Posterior vena cava (tissue), 2 donors: ENCODE measurements at places on chromosomes 6 and 20. TPM values are rescaled to one million over a fixed set of nuclear protein-coding genes. Genes with fewer than 3 reads are reported as not detected.

The DEFB132 gene
- total RNA-seq = not detected

The EFHC1 gene
- total RNA-seq = 13.5 TPM

The PPP1R11 gene
- 53.4 TPM for total RNA-seq

The SEMG1 gene
- not detected for total RNA-seq

The COL9A1 gene
- not detected for total RNA-seq

The DBNDD2 gene
- total RNA-seq = 141 TPM

The KHDC1L gene
- total RNA-seq = not detected

The BMP5 gene
- 0.32 TPM for total RNA-seq

DNA sequence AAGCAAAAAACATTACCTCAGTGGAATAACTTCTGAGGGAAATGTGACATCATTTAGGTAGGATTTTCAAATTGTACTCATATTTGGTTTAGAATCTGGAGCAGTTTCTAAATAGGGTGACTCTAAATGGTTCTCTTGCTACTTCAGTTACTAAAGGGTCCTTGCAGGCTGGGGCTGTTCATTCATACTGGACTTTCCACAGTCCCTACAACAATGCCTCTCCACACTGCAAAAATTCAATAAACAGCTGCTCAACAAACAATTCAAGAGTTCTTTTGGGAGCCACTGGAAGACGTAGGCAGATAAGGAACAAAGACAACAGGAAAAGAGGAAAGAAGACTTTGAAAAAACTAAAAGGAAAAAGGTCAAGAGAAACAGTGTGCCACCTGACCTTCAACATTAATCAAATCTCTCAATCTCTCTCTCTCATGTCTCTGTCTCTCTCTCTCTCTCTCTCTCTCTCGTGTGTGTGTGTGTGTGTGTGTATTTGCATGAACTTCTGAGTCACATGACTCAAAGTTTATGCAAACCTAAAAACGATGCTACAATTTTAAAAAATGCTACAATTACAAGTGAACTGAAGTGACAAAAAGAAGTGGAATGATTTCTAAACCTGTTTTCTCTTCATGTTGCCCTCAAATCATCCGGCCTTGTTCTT lies 14.5 kb downstream of the NOL7 start:
- DNase-seq = no peak

DNA sequence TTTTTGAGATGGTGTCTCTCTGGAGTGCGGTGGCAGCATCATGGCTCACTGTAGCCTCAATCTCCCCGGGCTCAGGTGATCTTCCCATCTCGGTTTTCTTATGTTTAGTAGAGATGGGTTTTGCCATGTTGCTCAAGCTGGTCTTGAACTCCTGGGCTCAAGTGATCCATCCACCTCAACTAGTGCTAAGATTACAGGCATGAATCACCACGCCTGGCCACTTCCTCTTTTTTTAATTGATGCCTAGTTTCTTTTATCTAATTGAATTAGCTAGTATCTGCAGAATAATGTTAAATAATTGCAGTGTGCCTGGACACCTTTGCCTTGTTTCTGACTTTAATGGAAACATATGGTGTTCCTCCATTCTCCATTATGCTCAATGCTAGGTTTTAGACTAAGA lies 38.4 kb upstream of the SLC22A16 start:
- DNase-seq = no peak

GRCh38 chr6:75748743-75749538 lies at the start of gene MYO6:
TSS of gene MYO6 (plus strand) at chr6:75749239. CDS start at chr6:75817548, 68,309 bp downstream.
- peak; percentile 91 for DNase-seq

GRCh38 chr6:82217018-82217586 lies 30.4 kb downstream of the IBTK start:
- DNase-seq = no peak

- DNase-seq = no peak
Measured at GRCh38 chr6:33791620-33792019, 2.7 kb upstream of the LEMD2 start.

DNA sequence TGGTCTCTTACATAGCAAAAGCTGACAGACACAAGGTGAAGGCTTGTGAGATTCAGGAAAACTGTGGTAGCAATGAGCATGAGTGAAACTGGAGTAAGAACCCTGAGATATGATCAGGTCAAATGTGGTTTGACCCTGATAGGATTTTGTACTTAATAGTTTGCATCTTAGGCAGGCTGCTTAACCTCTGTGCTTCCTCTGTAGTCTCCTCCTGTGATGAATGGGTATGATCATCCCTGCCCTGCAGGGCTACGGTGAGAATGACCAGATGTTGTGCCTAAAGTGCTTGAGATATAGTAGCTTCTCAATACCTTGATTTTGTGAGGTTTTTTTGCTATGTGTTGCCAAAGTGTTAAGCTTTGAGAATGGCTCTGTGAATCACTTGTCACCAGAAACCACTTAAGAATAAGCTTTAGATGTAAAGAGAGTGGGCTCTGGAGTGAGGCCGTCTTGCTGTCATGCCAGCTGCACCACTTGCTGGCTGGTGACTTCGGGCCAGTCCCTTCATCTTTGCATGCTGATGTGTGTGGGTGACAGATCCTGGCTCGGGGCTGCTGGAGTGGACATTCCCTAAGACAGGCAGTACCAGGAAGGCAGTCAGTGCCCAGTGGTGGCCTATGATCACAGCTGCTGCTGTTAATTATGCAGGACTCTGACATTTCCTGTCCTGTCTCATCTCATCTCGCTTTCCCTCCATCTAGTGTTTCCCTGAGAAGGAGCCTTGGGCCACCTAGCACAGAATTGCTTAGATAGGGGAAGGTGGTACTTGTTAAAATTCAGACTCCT lies 254.7 kb downstream of the NFATC2 start:
- peak; percentile 9 for DNase-seq

DNA sequence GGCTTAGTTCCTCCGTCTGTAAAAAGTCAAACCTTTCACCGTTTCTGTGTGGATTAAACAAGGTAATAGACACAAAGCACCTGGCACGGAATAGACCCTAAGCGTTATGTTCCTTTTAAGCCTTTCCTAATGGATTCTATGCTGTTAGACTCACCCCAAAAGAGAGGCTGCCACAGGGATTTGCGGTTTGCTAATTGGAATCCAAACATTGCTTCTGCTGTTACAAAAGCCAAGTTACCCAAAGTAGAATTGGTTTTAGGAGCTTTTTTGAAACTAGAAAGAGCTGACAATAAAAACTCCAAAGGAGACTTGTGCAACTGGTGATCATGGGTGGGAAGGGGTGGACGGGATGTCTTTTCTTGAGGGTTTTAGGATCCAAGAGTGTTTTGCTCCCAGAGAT lies 178.0 kb downstream of the BMP7 start:
- DNase-seq = peak; percentile 3

- DNase-seq = peak; percentile 66
Measured at GRCh38 chr20:48530957-48531356, 296.8 kb downstream of the PREX1 start.

DNA sequence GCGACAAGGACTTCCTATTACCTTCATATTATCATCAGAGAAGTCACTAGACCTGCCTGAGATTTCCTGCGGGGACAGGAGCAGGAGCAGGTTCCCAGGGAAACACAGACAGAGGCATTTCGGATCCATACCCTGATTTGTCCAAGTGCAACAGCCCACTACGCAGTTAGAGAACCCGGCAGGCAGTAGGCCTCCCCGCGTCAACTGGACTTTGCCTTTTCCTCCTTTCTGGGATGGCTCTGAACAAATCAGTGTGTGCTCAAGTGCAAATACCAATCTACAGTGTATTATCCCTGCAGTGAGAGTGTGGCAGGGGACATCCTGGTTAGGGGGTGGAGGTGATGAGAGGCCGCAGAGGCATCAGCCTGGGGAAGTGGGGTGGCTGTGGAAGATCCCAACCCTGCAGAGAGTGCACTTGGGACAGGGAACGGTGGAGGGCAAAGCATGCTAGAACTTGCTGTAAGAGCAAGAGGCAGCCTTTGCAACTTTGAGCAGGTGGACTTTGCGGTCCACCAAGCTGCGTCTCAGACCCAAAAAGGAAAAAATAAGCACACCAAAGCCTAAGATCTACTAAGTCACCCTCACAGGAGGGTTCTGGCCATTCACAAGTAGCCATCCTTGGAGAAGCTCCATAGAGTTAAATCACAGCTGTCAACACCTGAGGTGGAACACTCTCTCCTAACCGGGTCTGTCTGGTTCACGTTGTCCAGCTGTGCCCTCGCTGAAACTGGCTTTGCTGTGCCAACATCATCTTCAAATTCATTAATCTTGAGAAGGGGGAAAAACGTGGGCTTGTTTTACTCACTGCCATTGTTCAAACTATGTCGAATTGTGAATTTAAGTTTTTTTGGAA lies 159.1 kb downstream of the ZDHHC14 start:
- DNase-seq = no peak

GRCh38 chr20:53693262-53693871 lies 99.7 kb upstream of the ZNF217 start:
- DNase-seq = no peak

DNA sequence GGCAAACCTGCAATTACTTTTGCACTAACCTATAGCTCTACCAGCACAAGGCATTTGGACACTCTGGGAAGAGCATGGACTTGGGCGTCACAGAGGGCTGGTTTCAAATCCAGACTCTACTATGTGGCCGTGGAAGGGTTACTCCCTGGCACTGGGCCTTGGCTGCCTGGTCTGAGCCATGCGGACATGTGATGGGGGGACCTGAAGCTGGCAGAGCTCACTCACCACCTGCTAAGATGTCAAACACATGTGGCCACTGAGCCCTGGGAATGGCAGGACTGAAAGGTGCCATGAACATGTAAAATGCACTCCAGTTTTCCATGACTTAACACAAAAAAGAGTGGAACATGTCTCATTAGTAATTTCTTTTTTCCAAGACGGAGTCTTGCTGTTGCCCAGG lies 23.7 kb downstream of the VSTM2L start:
- no peak for DNase-seq

GRCh38 chr20:34891166-34892062 lies 15.0 kb downstream of the ACSS2 start:
- DNase-seq = no peak

DNA sequence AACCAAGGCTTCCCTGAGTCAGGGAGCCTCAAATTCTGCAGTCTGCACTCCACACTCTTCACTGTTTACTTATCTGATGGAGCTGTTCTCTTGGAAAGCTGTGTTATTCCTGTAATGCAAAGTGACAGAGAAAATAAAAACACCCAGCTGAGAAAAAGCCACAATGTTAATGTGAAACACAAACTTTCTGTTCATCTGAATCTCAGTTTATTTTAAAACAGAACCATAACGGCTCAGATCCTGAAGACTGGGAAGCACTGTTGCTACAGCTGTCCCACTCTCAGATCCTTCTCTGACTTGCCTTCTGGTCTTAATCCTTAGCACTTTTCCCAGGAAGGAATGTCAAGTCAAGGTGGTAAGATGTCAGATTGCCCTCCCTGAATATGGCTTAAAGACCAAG lies 736.6 kb downstream of the DHX35 start:
- DNase-seq = no peak

GRCh38 chr20:14407336-14407735 lies 69.9 kb upstream of the FLRT3 start:
- no peak for DNase-seq

DNA sequence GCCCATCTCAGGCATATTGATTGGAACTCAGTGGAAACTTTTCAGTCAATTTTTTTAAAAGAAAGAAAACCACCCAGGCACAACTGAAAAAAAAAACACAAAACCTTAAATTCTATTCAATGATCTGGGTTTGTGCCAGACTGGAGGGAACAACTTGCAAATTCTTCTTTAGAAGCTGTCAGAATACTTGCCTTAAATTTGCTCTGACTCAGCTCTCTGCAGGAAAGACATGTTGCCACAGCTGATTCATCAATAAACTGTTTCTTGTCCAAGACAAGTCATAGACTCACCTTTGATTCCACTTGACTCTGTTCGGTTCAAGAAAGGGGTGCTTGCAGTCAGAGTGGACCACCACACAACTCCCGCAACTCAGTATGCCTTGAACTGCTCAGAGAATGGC lies 117.8 kb upstream of the F13A1 start:
- DNase-seq = no peak

DNA sequence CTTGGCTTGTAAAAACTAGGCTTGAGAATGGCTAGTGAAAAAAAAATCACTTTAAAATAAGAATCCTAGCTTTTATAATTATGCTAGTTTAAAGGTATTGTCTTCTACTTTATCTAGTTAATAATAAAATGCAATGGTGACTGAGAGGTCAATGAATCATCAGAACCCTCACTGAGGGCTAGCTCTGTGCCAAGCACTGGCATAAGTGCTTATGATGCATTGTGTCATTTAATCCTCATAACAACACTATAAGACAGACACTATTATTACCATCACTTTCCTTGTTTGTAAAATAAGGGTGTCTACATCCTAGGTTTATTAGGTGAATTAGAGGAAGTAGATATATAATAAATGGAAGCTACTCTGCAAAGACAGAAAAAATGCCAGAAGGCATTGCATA lies 144.3 kb downstream of the F13A1 start:
- no peak for DNase-seq

GRCh38 chr6:100673641-100674040 lies 207.5 kb downstream of the ASCC3 start:
- no peak for DNase-seq

DNA sequence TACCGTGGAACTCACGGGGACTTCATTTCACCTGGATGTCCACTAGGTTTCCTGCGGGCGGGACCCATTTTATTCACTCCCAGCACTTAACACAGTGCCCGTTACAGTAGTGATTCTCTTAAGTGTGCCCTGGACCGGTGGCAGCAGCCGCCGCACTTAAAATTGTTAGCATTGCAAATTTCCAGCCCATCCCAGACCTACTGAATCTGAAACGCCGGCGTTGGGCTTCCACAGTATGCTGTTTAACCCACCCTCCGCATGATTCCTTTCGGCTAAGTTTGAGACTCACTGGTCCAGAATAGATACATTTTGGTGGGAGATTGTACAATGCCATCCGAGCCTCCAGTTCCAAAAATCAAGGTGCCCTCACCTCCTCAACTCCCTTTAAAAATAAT lies 967 bp downstream of the SMPDL3A start:
- no peak for DNase-seq

DNA sequence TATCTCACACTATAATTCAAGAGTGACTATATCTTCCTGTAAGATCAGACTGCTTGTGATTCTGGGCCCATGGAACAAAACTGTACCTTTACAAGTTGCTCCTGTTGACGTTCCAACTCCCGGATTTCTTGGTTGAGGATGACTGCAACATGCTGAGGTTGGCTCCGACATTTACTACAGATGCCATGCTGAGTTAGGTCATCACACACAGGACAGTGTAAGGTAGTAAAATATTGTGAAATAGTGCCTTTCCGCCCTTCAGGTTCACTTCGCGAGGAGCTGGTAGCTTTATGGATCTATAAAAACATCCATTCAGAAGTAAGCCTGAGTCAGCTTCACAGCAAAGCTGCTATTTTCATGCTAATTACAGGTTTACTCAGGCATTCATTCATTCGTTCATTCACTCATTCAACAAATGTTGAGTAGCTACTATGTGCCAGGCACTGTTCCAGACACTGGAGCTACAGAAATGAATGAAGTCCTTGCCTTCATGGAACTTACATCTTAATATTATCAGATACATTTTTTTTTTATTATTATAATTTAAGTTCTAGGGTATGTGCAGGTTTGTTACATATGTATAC lies 175.7 kb downstream of the REV3L start:
- no peak for DNase-seq
